ENCODE measurements at places on chromosomes 13 and 19.

DNA sequence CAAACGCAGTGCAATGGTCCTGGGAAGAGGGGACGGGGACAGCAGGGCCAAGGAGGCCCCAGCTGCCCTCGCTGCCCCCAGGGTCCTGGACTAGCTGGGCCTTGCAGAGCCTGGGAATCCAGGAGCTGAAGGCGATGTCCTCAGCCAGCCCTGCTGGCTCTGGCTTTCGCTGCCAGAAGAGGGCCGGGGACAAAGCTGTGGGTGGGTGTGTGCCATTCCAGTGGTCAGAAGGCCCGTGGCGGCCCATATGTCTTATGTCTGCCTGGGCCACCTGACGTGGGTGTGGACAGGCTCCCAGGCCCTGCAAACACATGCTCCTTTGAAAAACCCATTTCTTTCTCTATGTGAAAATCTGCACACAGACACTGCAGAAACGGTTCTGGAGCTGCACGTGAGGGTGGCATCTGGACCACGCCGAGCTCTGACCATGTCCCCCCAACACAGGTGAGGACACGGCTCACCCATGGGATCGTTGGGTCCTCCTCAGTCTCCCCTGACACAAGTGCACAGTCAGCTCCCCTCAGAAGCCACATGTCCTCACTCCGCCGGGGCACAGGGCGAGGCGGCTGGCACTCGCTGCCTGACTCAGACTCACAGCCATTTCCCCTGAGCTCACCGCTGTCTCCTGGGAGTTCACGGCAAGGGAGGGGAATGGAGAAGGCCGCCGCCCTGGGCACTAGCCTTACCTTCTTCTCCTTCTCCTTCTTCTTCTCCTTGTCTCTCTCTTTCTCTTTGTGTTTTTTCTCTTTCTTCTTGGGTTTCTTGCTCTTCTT lies 16.9 kb downstream of the IZUMO4 start:
- DNase-seq, result no peak

DNA sequence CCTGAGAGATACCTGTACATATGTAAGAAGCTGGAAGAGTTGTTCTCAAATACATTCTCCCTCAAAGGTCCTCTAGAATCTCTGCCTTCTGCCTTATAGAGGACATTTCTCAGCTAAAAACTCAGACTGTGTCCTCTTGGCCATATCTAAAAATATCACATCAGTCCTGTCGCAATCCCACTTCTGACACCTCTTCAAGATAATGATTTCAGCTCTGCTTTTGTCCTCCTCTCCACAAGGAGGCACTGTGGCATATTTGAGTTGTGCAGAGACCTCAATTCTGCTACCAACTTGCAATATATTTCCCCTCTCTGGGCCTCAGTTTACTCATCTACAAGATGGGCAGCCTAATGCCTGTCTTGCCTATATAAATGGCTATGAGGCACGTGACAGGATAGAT lies 16.6 kb downstream of the ADAMTS10 start:
- no peak for DNase-seq

GRCh38 chr13:40672765-40673397 lies 6.4 kb upstream of the FOXO1 start:
- DNase-seq, result no peak

GRCh38 chr19:2678044-2678671 lies 24.3 kb downstream of the GNG7 start:
- no peak for DNase-seq

- no peak for DNase-seq
Observed at GRCh38 chr19:55526216-55527196, 10.4 kb downstream of the SBK2 start.

GRCh38 chr19:39843919-39844793 lies 2.0 kb downstream of the FBL start:
- peak; percentile 59 for DNase-seq

- DNase-seq, result no peak
Observed at GRCh38 chr13:95716231-95716630, 39.3 kb downstream of the DNAJC3 start.

- no peak for DNase-seq
Observed at GRCh38 chr13:40059540-40060232, 404.2 kb downstream of the COG6 start.

- DNase-seq, result no peak
Observed at GRCh38 chr13:44309794-44310757, 63.5 kb upstream of the SERP2 start.

GRCh38 chr13:40149611-40150274 lies 494.3 kb downstream of the COG6 start:
- DNase-seq, result no peak

GRCh38 chr19:52275988-52276387 lies 6.6 kb downstream of the ZNF766 start:
- DNase-seq, result no peak

GRCh38 chr13:113408562-113408961 lies 44.6 kb upstream of the GRTP1 start:
- no peak for DNase-seq

GRCh38 chr13:101292711-101293110 lies 123.6 kb downstream of the NALCN start:
- no peak for DNase-seq

GRCh38 chr13:38141792-38142191 lies 207.9 kb upstream of the UFM1 start:
- DNase-seq, result no peak

- DNase-seq, result no peak
Observed at GRCh38 chr13:110238818-110239195, 68.2 kb downstream of the COL4A1 start.

DNA sequence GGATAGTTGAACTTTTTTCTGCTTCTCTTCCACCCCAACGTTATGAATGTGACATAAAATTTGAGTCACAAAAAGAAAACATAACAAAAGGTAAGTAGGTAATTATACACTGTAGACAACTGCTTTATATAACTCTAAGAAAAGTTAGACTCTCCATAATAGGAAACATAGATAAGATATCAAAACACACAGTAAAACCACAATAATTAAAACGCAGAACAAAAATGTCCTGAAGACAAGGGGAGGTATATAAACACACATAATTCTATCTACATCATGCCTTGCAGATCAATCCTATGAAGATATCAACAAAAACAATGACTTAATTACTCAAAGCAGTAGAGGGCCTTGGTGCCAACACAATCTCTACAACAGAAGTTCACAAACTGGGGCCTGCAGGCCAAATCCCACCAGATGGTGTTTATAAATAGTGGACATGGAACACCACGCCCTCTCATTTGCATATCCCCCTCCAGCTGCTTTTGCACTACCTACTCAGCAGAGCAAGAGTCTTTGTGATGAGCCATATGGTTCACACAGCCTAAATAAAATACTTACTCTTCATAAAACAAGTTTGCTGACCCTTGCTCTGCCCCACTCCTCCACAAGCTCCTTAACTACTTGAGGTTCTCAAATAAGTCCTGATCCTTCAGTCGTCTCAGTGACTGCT lies 254.7 kb downstream of the KLF12 start:
- DNase-seq, result no peak

DNA sequence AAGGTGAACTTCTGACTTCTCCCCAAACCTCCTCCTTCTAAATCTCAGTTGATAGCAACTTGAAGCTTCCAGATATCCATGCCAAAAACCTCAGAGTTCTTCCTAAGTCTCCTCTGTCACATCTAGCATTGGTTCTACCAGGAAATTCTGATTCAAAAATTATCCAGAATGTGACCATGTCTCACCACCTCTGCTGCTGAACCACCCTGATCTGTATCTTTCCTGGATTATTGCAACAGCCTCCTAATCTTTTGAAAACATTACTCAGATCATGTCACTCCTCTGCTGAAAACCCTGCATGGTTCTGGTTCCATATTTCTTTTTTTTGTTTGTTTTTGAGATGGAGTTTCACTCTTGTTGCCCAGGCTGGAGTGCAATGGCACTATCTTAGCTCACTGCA lies 78.7 kb upstream of the TNFSF11 start:
- no peak for DNase-seq

DNA sequence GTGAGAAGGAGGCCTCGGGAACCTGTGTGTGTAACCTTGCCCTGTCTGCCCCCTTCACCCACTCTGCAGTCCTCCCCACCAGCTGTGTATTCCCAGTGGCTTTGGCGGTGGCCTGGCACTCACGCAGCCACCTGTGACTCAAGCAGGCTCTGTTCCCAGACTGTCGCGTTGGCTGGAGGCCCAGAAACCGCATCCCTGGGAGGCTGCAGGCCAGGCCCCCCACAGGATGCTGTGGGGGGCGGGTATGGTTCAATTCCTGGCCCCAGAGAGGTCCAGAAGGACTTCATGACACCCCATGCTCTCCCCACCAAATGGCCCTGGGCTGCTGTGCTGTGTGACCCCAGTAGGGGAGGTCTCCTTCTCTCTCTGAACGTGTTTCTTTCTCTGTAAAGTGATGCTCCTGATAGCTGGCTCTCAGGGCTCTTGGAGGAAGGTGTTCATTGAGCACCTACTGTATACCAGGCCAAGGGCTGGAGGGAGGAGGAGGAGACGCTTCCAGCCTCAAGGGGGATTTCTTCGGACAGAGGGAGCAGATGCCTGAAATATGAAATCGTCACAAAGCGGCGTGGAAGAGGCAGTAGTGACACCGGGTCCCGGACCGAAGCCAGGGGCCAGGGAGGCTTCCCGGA lies 1.9 kb upstream of the LINGO3 start:
- no peak for DNase-seq

DNA sequence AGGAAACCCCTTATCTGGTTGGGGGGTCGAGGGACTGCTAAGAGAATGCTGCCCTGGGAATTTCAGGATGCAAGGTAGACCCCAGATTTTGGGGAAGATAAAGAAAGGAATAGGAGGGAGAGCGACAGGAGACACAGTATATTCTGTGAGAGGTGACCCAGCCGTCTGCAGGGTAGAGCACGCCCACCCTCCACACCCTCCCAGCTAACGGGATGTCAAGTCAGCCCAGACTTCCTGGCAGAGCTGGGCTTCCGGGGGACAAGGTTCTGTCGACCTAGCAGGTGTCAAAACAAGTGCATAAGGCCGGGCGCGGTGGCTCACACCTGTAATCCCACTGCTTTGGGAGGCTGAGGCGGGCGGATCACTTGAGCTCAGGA lies 695 bp upstream of the PRR36 start:
- DNase-seq, result no peak

GRCh38 chr13:103539721-103540381 lies 473.6 kb upstream of the SLC10A2 start:
- DNase-seq, result no peak

DNA sequence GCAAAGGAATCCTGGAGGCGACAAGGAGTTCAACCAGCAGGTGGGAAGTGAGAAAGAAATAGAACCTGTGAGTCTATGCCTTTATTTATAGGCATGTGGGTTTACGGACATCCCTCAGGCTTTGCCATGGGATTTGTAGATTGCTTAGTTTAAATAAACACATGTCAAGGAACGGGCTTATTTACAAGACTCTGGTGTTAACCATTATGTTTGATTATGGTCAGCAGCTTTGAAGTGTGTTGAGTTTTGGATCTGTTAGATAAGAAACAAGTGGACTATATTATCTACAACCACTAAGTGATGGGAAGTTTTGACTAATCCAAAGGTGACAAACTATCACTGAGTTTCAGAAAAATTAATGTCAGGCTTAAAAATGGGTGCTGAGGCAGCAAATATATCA lies 143.2 kb downstream of the SLITRK5 start:
- no peak for DNase-seq

DNA sequence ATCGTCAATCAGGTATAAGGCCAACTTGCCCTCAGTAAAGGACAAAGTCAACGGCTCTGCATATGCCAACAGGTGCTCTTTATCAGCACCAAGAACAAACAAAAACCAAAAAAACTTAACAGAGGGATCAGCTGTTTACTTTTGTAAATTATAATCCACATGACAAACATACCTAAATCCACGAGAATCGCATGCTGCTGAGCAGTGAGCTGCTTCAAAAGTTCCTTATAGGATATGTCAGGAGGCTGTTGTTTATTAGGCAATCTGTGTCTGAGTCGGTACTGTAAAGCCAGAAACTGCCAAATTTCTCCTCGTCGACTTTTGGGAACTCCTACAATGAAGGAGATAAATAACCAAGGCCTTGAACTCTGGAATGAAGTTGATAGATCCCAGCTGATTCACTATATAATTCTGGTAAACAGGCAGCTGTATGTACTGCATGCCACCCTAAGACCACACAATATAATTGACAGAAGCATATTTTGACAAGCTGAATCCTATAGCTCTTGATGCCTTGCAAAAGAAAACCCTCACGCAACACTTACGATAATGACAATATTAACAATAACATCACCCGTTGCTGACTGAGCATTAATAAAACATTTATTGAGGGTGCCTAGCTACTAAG lies 179.8 kb downstream of the TBC1D4 start:
- DNase-seq, result no peak

- DNase-seq, result no peak
Observed at GRCh38 chr19:44050740-44051649, 841 bp upstream of the ZNF223 start.

DNA sequence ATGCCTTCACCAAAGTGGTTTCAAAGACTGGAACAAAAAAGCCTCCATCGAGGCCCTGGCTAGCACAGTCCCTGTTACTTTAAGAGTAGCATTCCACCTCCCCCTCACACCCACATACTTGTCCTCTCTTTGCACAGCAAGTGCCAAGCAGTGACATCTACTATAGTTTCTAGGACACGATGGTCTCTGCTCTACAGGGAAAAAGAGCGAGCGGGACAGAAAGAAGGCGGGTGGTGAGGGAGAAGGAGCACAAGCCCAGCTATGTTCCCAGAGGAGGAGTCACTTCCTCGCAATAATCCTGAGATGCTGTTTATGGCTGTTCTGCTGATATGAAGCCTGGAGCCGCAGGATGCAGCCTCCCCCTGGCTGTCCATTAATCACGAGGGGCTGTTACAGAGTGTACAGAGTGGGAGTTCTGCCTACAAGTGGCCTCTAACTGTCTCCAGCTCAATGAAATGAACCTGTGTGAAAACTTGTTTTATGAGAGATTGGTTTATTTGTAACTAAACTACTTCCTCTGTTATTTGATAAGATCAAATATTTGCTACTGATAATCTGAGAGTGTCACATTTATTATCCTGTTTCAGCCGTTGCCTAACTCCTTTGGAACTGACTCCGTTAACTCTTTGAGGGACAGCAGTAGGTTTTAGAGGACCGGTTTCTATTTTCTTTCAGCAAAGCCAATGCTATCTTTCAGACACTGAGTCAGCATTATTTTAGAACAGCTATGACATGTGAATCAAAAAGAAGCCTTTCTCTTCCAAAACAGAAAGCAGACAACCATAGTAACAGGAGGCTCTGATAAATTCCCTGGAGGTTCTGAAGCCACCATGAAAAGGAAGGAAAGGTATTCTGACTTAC lies 208.0 kb downstream of the SPRY2 start:
- DNase-seq, result no peak

GRCh38 chr19:898663-899062 lies 5.4 kb downstream of the RNU6-9 start:
- DNase-seq, result no peak

DNA sequence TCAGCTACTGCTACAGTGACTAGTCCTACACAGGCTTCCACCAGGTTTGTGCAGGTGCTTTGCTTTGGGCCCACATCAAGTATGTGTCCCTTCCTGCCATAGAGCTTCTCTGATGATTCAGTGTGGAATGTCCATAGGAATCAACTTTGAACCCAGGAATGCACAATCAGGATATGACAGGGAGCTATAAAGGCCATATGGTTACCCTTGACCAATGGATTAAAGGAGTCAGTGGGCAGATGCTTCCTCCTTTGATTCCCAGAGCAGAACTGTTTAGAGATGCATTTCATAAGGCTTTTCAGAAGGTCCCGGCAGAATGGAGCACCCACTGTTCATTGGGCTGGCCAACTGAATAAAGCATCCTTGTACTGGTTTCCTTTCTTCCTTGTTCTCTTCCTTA lies 145.2 kb upstream of the WASF3 start:
- no peak for DNase-seq
